ENCODE measurements at places on chromosomes 6 and 20. TPM values are rescaled to one million over a fixed set of nuclear protein-coding genes. Genes with fewer than 3 reads are reported as not detected.

DNA sequence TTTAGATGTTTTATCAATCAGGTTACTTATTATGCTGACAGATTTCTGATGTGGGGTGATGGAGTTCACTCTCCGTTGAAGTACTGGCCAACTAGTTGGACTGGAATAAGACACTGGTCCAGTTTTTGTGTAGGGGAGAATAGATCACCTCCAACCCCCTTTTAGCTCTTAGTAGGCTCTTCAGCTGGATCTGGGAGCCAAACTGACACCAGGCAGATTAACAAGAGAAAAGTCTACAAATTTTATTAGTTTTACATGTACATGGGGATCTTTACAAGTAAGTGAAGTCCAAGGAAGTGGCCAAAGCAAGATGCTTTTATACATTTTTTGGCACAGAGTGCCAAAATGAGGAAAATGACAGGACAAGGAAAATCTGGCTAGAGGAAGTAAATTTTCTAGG is 107.1 kb downstream of the UBE3D start:
- DNase-seq = no peak

DNA sequence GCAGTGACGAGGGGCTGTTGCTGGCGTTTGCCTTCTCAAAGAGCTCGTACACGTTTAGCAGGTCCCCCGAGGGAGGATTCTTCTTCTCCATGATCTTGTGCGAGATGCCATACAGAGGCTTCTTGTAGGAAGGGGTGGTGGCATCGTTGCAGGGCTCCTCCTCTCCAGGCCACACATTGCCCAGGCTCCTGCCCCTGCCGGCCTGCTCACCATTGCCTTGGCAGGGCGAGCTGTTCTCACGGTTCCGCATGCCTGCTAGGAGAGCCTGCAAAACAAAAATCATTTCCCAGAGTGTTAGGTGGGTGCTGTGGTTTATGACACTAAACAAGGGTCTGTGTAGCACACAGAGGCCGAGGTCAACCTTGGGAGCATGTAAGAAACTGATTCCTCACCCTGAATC is 42.7 kb downstream of the MTRES1 start:
- DNase-seq = no peak

DNA sequence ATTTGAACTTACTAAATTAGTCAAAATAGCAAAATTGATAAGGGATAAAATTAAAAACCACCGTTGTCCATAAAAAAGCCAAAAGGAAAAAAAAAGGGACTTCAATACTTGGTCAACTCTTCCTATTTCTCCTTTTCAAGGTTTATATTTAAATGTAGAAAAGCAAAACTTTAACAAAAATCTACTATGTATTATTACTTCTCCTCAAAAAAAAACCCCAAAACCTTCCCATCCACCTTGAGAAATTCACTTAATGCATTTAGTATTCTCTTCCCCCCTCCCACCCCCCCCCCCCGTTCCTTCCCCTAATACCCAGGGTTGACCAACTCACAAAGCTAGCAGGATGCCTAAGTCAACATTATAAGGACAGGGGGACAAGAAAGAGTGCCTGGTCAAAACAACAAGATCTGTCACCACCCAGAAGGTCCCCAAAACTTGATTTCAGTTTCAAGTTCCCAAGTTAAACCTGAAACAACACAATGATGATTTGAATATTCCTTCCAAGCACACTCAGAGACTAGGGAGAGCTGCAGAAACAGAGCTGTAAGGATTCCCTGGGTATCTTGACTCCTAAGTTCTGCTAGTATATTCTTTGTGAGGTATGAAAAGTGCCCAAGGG is 14.6 kb downstream of the GMDS start:
- no peak for DNase-seq

- no peak for DNase-seq
Measured at GRCh38 chr6:26552205-26552604, 14.0 kb downstream of the HMGN4 start.

DNA sequence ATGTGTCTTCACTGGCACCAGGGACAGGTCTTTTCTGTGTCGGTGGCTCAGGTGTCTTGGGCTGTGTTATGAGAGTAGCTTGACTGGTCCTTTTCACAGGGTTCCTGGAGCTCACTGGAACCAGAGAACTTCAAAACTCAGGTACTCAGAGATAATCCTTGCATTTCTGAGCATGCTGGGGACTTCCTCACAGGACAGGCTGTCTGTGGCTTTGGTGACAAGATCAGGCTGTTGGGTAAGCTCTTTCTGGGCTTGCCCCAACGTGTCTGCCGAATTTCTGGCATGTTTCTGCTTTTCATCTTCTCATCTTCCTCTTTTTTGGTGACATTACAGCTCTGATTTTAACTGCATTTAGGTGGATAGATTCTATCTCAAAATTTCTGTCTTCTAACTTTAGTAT is 270.0 kb downstream of the CDH26 start:
- no peak for DNase-seq

DNA sequence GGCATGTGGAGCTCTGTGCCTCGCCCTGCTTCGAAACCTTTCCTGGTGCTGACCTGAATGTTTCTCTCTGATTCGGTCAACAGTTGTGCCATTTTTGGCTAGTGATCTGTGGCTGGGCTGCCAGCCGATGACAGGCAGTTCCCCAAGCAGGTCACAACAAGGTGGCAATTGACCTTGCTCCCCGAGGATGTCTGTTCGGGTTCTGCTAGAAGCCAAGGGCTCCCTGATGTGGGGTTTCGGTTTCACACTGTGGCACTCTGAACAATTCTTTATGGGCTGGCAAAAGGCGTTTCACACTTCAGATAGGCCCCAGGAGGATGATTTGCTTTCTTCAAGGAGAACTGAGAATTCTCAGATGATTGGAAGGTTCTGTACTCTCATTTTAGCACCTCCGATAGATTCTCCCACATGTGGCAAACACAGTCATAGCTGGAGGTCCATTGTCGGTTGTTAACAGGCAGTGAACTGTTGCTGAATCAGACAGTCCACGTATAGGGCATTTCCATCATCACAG is 135.6 kb downstream of the SLC24A3 start:
- no peak for DNase-seq

DNA sequence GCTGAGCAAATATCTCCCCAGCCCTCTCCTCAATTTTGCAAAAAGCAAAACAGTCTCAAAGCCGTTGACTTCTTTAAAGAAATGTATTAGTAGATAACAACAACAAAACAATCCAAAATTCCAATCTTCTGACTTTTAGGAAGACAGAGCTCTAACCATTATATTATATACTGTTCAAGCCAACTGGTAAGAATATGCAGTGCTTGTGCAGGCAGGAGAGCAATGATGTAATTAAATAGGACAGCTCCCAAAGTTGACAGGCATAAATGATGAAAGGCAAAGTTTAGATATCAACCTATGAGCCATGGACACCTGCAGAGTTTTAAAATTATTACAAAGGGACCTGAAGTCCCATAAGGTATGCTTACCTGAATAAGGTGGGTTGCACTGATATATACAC is 16.6 kb upstream of the CEP85L start:
- no peak for DNase-seq

- no peak for DNase-seq
Measured at GRCh38 chr20:43426172-43426571, 31.5 kb upstream of the SRSF6 start.

GRCh38 chr20:46237227-46237626 is 71.1 kb downstream of the CDH22 start:
- DNase-seq = no peak

- DNase-seq = no peak
Measured at GRCh38 chr6:157651731-157652490, 171.1 kb upstream of the SNX9 start.

DNA sequence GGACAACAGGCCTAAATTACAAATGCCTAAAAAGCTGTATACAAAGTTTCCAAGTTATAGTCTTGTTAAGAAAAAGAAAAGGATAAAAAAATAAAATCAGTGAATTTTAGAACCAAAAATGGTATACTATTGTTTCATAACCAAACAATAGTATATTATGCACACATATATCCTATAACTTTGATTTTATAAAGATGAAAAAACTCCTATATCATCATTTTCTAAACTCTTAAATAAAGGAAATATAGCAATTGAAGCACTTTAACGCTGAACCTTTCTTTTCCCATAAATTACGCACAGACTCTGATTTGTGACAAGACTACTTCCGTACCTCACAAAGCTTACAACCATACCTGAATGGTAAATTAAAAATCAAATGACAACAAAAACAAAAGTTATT is 35.9 kb upstream of the MCM9 start:
- DNase-seq = no peak

GRCh38 chr6:168110437-168110836 is 31.4 kb upstream of the FRMD1 start:
- DNase-seq = no peak

DNA sequence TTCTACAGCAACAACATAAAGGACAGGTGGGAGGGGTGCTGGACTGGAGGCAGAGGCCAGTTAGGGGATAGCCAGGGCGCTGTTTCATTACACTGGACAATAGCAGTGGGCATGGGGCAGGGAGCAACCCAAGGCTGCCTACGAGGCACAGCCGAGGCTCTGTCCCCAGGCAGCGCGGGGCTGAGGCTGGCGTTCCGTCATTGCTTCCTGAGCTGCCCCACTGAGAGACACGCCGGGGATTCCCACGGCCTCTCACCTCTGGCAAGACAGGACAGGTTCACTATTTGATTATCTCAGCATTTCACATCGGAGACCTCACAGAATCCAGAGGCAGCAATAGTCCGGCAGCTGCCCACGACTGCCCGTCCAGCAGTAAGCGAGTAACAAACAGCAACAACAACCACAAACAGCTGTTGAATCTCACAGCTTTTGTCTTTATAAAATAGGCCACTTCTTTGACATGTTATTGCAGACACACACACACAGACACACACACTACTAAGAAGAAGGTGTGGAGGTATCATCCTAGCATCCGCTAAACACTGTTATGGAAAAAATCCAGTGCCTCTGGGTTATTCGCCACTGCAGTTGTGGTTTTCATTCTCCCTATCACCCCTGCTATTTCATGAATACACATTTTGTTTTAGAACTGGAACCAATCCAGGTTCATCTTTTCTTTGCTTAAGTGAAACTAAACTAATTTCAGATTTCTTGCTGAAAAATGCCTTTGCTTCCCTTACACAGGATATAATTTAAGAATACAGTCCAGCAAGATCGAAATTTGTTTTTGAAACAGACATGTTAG is 19.5 kb downstream of the KIF25 start:
- DNase-seq = no peak

- no peak for DNase-seq
Measured at GRCh38 chr6:37785002-37785662, 34.4 kb upstream of the ZFAND3 start.

DNA sequence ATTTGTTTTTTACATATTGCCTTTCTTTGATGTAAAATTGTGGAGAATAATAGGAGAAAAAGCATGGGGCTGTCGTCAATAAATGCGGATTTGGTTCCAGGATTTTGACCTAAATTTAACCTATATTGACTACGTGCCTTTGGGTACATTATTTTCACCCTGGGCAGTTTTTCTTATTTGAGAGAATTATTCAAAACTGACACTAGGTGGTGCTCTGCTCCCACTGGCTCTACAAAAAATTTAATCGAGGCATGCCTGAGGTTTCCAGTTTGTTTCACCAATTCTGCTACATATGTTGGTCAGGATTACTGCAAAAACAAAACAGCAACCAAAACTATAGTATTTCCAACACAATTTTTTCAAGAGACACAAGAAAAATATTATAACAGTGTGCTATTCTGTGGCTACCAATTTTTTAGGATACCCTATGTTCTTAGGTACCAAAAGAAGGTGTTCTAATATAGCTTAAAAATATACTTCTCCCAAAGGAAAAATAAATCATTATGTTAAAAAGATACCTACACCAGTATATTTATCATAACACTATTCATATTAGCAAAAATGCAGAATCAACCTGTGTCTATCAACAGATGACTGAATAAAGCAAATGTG is 48.6 kb upstream of the FABP7 start:
- DNase-seq = no peak

DNA sequence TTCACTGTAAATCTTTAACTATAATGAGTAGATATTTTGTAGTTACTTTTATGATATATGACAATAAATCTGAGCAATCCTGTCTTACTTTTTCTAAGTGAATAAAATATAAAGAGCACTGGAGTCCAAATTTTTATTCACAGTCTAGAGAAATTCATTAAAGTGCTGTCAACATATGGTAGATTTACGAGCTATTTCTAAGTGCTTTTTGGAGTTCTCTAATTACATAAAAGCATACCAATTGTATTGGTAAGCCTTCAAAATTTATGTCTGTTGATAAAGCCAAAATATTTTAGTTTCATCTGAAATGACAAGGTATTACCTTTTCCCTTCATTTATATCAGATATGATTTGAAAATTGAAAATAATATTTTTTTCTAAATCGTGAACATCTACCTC is 75.4 kb downstream of the MAN1A1 start:
- no peak for DNase-seq

DNA sequence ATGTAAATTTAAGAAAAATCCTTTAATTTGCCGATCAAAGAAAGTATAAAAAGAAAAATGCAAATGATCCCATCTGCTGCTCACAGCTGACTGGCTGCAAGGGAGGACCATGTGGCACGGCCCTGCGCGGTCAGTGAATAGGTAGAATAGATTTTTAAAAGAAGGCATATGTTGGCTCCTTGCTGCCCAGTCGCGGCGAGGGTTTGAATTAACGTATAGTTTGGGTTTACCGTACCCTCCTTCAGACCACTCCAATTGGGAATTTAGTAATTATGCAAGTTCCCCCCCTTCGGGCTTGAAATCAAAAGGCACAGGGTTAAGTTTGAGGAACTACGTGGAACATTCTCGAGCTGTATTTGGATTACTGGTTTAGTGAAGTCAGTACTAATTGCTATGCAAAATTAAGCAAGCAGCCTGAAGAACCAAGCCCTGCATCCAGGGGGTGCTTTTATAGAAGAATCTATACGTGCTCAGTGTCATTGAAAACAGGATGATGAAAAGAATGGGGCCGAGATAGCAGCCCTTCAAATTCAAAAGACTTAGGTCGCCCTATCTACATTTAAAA is 1.1 kb upstream of the BEND3 start:
- DNase-seq = no peak

GRCh38 chr6:32666420-32667300 is at the start of gene HLA-DQB1:
Gene HLA-DQB1, minus strand, starts transcription at chr6:32666657. Its CDS starts 50 bp downstream, at chr6:32666607.
- peak; percentile 13 for DNase-seq

- DNase-seq = no peak
Measured at GRCh38 chr6:53070806-53071205, 5.6 kb downstream of the FBXO9 start.

DNA sequence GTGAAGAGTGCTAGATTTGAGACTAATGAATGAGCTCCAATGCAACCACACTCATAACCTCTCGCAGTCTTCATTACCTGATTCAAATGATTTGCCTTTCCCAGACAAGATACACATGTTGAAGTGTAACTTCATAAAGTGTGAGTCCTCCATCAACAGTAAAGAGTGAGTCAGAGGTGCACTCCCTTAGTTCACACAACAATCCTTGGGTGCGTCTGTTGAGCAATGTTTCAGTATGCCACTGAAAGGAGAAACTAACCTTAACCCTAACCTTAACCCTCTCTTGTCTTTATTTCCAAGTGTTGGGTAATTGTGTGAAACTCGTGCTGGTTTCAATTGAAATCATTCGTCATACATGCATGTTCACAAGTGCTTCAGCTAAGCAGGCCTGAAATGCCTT is 21.0 kb upstream of the RIN2 start:
- no peak for DNase-seq

GRCh38 chr20:25574411-25574810 is 10.9 kb downstream of the NINL start:
- DNase-seq = no peak

Gene OPN5
- polyA plus RNA-seq = not detected

Gene MLIP
- polyA plus RNA-seq = 0.98 TPM

Gene DUSP15
- polyA plus RNA-seq = 4.0 TPM

Gene GMPR
- 5.4 TPM for polyA plus RNA-seq

Gene SENP6
- polyA plus RNA-seq = 44.2 TPM

Gene SIRPD
- polyA plus RNA-seq = 0.53 TPM

Gene RIMS4
- 0.14 TPM for polyA plus RNA-seq

Data from urinary bladder (tissue), 4 donors.